ENCODE measurements at places on chromosomes 11 and 22. TPM values are rescaled to one million over a fixed set of nuclear protein-coding genes. Genes with fewer than 3 reads are reported as not detected.

Gene OR5B21
- not detected for total RNA-seq

Gene OTOG
- total RNA-seq = not detected

Gene TMEM121B
- total RNA-seq = not detected

Gene SLC22A12
- not detected for total RNA-seq

Gene RAB3IL1
- not detected for total RNA-seq
